GM23338 (cell line): ENCODE measurements at places on chromosomes 2 and 18. TPM values are rescaled to one million over a fixed set of nuclear protein-coding genes. Genes with fewer than 3 reads are reported as not detected.

DNA sequence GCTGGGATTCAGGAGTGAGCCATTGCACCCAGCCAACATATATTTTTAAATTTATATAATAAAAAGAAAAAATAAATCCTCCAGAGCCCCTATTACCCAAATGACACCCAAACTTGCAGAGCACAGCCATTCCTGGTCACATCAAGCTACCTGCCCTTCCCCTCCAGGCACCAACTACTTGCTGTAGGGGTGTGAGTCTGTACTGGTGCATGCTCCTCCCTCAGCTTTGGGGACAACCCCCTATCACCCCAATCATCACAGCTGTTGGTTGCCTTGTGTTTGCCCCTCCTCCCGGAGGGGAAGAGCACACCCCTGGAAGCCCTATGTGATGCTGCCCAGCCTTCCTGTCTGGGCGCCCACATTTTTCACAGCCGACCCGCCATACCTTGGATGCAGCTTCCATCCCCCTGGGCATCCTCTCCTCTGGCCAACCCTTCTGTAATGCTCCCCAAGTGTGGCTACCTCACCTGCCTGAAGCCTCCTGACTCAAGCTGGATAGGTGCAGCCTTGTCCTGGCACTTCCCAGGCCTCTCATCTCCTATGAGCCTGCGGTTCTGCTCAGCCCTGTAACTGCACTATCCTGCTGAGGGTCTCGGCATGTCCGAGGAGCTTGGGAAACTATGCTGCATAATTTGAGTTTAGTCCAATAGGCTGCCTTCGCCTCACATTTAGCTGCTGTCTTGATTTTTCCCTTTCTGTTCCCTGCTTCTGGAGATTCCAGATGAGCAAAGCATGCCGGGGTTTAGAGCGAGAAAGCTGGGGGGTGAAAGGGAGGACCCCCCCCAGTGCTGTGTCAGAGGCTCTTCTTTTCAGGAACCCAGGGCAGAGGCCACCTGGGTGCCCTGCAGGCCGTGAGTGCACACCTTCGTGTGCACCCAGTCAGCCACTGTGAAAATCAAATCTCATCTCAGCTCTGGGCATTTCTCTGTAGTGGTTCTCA lies 27.2 kb downstream of the CHST10 start:
- no peaks in the 10 kb centered on the region for H3K36me3 ChIP-seq
- no peaks in the 10 kb centered on the region for H3K4me1 ChIP-seq
- DNase-seq: no peak
- H3K27me3 ChIP-seq: no peaks in the 10 kb centered on the region
- no peak overlapping the region for H3K4me3 ChIP-seq
- no peak overlapping the region for H3K27ac ChIP-seq

DNA sequence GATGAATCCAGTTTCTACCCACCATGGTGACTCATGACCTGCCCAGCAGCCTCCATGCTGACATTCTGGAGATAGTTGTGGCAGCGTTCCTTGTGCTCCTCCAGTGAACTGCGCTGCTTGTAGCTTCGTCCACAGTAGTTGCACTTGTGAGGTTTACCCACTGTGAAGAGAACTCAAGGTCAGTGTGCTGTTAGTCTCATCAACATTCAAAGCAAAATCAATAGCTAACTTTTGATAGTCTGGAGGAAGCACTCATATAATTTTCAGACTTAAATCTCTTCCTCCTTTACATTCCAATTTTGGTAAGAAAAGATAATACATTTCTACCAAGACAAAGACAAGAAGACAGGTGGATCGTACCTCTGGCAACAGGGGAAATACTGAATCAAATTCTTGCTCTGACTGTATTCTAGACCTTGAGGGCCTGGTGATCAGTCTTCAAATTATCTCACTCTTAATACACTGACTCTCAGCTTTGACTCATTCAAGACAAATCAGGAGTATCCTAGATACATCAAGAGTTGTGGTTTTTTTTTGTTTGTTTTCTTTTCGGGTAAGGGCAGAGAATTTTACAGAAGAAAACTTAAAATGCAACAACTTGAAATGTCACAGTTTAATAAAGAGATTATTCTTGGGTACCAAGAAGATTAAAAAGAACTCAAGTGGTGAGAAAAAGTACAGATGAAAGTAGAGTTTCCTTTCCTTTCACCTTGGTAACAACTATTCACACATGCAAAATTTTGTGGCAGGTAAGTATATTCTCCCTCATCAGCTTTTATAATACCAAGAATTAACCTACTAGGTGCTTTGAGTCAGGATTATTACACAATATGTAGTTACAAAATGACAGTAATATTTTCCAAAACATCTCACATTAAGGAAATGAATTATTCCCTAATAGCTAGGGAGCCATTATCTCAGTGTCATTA lies 129.2 kb downstream of the IKZF2 start:
- no peak overlapping the region for H3K4me3 ChIP-seq
- no peaks in the 10 kb centered on the region for H3K36me3 ChIP-seq
- H3K27me3 ChIP-seq: no peaks in the 10 kb centered on the region
- no peaks in the 10 kb centered on the region for H3K4me1 ChIP-seq
- no peak for DNase-seq

GRCh38 chr2:105641389-105641811 lies 103.3 kb upstream of the NCK2 start:
- no peak for DNase-seq
- no peak overlapping the region for H3K4me3 ChIP-seq
- no peaks in the 10 kb centered on the region for H3K36me3 ChIP-seq
- H3K4me1 ChIP-seq: peaks cover 25% of the 10 kb centered on the region
- no peak overlapping the region for H3K27ac ChIP-seq

DNA sequence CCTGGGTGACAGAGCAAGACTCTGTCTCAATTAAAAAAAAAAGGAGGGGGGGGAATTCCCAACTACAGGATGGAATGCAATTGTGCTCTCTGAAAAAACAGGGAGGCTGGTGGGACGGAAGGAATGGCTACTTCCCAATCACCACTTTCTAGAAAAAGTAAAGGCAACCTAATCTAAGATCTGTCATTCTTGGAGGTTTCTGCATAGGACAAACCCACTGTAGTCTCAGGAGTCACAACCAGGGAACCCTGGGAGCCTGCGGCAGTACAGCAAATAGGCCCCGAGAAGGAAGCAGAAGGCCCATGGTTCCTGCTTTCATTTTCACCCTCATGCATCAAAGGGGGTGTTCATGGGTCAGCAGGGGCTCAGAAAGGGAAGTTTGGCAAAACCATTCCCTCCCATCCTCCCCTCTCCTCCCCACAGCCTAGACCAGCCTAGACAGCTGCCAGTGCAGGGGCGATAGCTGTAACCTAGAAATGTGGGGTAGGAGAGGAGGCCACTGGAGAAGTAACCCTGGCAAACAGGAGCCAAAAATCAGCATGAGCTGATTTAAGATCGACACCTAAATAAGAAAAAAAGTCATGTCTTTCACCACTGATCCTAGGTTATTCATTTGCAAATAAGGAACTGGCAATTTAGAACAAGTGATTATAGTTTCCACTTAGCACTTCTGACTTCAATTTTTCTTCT lies 48.0 kb downstream of the TRABD2A start:
- H3K27ac ChIP-seq: 0 out of 2 replicates have a peak overlapping the region, but pooled peaks have one; percentile 52
- H3K36me3 ChIP-seq: no peaks in the 10 kb centered on the region; the same call in none of the 2 replicates

IL1R2 gene
- not detected in 2 replicates for total RNA-seq

DNA sequence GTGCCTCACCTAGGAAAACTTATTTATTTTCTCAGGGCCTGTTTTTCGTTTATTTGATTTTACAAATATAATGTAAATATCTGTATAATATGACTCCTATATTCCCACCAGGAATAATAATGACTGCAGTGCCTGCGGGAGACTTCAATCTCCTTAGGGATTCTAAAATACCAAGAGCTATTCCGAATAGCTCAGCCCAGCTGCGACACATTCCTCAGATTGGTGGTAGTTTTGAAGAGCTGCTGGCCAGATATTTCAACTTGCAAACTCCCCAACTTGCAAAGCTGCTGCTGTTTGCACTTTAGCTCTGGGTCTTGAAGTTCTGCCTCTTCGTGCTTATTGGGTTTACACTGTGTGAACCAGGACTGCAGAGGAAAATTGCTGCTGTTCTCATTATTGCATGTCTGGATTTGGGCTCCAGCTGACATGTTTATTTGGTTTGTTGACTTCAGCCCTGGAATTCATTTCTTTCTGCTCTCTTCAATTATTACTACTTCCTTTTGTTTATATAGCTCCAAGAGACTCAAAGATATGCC lies 480.2 kb upstream of the CHST9 start:
- peaks cover 37% of the 10 kb centered on the region for H3K4me1 ChIP-seq
- peak; percentile 69 for DNase-seq
- no peaks in the 10 kb centered on the region for H3K27me3 ChIP-seq
- H3K27ac ChIP-seq: peak overlapping the region; percentile 72
- no peaks in the 10 kb centered on the region for H3K36me3 ChIP-seq

DNA sequence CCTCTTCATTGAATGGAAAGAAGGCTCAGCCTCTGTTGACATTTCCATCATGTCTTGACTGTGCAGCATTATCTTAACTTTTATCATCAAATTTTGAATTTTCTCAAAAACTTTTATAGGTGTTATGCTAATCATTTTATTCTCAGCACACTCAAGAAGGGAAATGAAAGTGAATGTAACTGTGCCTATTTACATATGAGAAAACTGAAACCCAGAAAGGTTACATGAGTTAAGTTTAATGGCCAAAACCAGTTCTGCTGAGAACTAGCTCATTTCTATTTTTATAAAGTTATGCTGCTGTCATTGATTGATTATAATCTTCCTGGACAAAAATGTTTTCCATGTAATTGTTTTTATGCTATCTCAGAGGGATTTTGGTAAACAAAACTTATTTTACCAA lies 618.8 kb upstream of the NRXN1 start:
- DNase-seq: no peak
- H3K27ac ChIP-seq: no peak overlapping the region

GRCh38 chr18:3218819-3219218 lies 949 bp downstream of the MYOM1 start:
- DNase-seq: no peak
- H3K4me1 ChIP-seq: peaks cover 14% of the 10 kb centered on the region
- no peak overlapping the region for H3K27ac ChIP-seq
- no peak overlapping the region for H3K4me3 ChIP-seq

DNA sequence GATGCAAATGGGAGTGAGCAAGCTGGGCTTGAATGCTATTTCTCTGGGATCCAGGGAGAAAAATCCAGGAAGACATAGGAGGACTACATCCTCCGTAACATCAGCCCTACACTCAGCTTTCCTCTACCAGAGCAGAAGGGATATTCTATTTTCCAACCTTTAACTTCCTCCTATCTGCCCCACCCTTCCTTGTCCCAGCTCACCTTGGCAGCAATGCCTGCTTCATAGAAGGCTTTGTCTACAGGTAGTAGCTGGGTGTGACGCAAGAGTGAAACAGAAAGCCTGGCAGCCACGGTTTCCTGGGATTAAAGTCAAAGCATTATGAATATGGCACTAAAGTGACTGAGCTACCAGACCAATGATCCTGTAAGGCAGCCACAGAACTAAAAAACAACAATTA lies 3.9 kb downstream of the KRTCAP3 start:
- H3K27ac ChIP-seq: no peak overlapping the region
- no peaks in the 10 kb centered on the region; the same call in 1 of the 2 replicates for H3K36me3 ChIP-seq
- DNase-seq: no peak

PKDCC gene
- total RNA-seq: 32.8 and 44.8 TPM in 2 replicates

- DNase-seq: peak; percentile 83
- H3K27ac ChIP-seq: no peak overlapping the region
- no peaks in the 10 kb centered on the region for H3K36me3 ChIP-seq
- H3K4me1 ChIP-seq: no peaks in the 10 kb centered on the region
- H3K27me3 ChIP-seq: no peaks in the 10 kb centered on the region
- no peak overlapping the region for H3K4me3 ChIP-seq
These were observed 110.4 kb upstream of the RAB27B start for GRCh38 chr18:54717673-54718407.

DNA sequence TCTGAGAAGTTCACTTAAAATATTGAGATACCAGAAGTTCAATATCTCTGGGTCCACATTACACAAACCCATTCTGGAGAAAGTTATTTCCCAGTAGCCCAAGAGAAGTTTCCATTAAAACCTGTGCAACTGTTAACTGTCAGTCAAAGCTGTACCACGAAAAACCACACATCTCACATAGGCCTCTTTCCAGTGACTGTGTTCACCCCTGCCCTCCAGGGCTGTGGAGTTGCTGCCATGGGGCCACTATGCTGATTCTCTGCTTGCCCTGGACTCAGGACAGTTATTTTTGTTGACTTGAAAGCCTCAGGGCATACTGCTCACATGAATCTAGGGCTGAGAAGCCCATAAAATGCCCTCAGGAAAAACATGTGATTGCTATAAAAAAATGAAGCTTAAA lies 153.8 kb downstream of the PIEZO2 start:
- DNase-seq: no peak
- H3K4me3 ChIP-seq: no peak overlapping the region
- H3K27me3 ChIP-seq: no peaks in the 10 kb centered on the region
- peaks cover 7% of the 10 kb centered on the region; the same call in 1 of the 2 replicates for H3K36me3 ChIP-seq
- H3K27ac ChIP-seq: no peak overlapping the region

- no peaks in the 10 kb centered on the region for H3K27me3 ChIP-seq
- no peak overlapping the region for H3K4me3 ChIP-seq
- H3K4me1 ChIP-seq: no peaks in the 10 kb centered on the region
These were observed 247.8 kb upstream of the HDAC4 start for GRCh38 chr2:239648607-239649006.
